ENCODE measurements at places on chromosomes 13 and 19.

DNA sequence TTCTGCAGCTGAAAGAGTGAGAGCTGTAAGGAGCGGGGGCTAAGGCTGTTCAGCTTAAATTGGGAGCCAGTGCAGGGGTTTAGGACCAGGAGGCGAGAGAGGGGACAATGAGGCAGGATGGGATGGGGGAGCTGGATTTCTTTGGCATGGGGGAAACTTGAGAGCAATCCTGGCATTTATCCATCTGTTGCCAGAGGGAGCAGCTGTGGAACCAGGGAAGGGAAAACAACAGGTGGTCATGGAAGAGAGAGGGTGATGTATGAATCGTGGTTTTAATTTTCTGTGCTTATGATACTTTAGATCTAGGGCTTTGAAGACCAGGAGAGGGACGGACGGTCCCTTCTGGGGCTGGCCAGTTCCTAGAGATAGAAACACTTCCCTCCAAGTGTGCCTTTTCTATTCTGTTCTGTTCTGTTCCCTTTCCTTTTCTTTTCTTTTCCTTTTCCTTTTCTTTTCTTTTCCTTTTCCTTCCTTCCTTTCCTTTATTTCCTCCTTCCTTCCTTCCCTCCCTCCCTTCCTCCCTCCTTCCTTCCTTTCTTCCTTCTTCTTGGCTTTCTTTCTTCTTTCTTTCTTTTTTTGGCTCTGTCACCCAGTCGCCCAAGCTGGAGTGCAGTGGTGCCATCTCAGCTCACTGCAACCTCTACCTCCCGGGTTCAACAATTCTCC, 16.0 kb upstream of the CCL25 start:
- DNase-seq = no peak

GRCh38 chr19:3977242-3978143, 6.6 kb upstream of the DAPK3 start:
- no peak for DNase-seq

DNA sequence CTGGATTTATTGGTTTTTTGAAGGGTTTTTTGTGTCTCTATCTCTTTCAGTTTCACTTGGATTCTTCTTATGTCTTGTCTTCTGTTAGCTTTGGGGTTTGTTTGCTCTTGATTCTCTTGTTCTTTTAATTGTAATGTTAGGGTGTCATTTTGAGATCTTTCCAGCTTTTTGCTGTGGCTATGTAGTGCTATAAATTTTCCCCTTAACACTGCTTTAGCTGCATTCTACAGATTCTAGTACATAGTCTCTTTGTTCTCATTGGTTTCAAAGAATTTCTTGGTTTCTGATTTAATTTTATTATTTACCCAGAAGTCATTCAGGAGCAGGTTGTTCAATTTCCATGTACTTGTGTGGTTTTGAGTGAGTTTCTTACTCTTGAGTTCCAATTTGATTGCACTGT, 24.6 kb downstream of the ZNF430 start:
- DNase-seq = no peak

DNA sequence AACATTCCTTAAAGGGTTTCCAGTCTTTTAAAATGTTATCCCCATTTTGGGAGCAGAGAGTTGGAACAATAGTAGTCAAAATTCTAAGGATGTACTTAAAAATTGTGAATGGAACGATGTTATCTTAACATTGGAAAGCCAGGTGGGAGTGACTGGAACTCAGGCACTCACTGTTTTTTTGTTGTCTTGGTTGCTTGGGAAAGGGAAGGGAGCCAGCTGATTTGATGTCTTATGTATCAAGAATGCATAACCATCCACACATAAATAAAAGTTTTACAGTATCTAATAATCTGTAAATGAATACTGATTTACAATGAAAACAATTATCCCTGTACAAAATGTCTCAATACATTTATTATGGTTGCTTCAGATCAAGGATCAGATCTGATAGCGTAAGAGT, 88.7 kb downstream of the SLC10A2 start:
- DNase-seq = no peak

DNA sequence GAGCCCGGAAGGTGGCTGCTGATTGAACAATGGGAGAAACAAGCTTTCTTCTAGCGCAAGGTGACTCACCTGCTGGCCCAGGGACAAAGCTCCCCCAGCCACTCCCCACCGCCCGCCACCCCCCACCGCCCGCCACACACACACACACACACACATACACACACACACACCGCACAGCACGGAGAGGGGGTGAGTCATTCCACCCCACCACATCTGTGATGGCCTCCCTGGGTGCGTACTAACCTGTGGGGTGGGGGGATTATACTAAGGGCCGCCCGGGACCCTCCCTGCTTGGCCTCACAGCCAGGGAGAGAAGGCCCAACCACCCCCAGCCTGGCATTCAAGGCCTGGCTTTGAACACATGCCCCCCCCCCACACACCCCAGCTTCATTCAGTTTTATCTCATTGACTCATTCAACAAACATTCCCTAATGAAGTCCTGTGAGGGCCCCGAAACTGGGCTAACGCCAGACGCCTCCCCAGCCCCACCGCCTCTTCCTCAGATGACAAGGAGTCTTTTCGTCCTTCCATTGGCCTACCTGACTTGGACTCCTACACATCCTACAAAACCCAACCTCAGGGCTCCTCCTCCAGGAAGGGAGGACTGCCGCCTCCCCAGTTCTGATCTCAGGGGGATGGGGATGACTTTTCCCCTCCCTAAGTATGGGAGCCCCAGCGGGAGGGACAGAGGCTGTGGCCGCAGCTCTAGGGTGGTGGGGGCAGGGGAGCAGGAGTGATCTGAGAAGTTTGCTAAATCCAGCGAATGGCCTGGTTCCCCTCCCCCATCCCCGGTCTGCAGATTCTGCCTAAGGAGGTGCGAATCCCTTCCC, 5.8 kb upstream of the ONECUT3 start:
- DNase-seq = no peak

DNA sequence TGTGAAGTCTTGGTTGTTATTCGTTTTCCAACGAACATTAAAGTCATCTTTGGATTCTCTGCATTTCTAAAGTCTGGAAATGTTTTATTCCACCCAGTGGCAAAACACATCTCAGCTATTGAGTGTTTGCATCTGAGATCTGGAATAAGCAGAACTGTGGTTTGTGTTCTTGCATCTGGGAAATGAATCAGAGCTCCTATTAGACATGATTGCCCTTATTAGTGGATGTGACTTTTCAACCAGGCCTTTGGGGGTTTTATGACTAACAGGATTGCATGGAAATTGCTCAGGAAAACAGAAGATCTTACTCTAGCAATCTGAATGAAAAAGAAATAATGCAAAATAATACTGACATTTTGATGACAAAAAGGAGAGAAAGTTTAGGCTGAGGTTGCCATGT, 488.8 kb downstream of the IRS2 start:
- no peak for DNase-seq

DNA sequence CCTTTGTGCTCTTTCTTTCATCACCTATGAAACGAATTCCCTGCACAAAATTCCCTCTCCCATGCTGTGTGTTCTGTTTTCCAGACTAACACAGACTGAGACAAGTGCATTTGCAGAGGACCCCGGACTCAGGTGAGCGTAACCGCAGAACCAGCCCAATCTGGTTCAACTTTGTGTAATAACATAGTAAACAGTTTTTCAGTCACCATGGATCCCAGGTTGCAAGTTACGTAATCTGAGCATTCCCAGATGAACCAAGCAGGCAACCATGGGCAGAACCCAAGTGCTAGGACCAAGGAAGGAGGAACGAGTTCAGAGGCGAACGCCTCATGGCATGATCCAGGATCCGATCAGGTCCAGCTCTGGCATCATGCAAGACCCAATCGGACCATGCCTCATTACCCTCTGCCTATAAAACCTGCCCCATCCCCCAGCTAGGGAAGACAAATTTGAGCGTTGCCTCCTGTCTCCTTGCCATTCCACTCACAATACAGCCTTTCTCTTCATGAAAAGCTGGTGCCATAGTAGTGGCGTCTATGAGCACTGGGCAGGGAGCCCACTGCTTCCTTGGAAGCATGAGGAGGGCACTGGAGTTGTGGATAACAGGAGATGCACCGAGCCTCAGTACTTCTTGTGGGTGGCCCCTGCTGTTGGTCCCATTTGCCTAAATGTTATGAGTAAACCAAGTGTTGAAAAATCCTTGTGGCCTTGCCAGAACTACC, 107.6 kb downstream of the ABCC4 start:
- DNase-seq = no peak

DNA sequence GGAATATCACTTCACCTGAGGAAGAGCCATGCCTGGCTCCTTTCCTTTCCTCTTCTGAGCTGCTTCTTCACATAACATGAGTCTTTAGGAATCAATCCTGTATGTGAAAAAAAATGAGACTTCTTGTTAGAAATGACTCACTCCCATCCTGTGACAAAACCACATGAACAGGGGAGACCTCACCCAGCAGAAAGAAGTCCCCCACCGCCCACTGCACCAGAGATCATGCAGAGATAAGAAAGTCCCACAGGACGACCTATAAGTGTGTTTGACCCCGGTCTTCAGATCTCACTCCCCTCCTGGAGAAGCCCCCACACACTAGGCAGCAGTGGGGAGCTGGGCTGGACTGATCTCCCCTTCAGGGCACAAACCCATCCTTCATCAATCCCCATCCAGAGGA, 7.8 kb downstream of the ZNF600 start:
- no peak for DNase-seq

GRCh38 chr19:23787106-23787505, 28.4 kb upstream of the ZNF681 start:
- DNase-seq = no peak

GRCh38 chr13:46665633-46666482, 112.9 kb downstream of the LRCH1 start:
- no peak for DNase-seq

DNA sequence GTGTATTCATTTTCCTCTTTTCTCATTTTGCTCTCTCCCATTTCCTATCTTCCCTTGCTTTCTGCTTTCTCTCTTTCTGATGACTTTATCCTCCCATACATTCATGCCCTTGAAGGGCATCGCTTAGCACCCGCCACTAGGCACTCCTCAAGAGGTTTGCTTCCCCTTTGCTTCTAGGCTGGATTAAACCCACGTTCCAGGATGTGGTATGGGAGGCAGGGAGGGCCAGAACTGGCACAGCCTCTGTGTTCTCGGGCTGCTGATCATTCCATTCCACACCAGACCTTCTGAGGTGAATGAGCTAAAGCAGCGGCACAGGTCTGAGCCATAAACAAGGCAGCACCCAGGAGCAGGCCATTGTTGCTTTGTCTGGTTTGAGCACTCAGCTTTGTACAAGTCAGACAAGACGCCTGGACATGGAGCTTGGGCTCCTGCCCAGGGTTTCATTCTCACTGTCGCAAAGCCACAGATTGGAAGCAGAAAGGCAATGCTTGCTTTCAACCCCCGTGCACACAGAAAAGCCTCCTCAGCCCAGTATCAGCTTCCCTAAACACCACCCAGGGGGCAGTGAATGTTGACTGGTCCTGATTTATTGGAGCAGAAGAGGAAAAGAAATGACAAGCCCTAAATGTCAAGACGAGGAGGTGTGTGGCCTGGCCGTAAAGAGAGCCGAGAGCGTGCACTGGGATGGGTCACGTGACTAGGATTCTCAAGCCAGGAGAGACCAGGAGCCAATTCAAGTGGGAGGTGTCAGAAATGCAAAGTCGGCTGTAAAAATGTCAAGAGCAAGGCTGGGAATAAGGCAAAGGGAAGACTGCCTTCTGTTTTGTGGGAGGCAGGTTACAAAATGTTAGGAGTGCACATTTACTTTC, 218.0 kb upstream of the SERP2 start:
- no peak for DNase-seq

All from central memory CD8-positive, alpha-beta T cell (primary cell).